ENCODE measurements at places on chromosomes 6 and 20. TPM values are rescaled to one million over a fixed set of nuclear protein-coding genes. Genes with fewer than 3 reads are reported as not detected.
A peak's percentile ranks its signal among the peaks of the same experiment; 100 is the strongest.

Gene PLCB1
- 3.7 TPM for polyA plus RNA-seq

DNA sequence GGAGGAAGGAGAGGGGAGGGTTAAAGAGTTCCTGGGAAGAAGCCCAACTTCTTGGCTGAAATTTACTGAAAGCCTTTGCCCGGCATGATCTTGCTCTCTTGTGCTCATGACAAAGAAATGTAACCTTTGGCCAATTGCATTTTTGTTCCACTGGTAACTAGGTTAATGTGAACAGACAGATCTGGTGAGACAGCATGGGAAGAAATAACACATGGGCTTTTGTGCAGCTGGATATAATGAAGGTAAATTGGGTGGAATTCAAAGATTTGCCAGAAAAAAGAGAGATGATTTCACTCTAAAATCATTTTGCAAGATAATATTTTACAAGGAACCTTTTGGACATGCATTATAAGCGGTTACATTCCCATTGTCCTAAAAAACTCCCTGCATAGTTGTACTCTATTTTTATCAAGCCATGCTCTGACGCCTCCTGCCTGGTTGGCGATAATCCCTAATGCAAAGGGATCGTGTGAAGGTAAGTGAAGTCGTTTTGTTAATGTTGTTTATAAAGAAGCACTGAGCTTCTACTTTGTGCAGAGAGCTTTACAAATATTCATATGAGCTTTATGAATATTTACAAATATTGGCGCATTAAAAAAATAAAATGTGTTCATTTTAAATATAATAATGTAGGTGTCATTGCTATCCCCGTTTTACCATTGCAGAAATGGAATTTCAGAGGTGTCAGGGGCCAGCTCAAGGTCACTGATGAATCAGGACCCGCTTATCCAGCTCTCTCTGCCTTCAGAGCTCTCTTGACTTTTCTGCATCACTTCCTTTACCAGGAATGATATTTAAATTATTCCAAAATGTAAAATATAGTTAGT, 161.3 kb upstream of the AGPAT4 start:
- DNase-seq, result no peak

DNA sequence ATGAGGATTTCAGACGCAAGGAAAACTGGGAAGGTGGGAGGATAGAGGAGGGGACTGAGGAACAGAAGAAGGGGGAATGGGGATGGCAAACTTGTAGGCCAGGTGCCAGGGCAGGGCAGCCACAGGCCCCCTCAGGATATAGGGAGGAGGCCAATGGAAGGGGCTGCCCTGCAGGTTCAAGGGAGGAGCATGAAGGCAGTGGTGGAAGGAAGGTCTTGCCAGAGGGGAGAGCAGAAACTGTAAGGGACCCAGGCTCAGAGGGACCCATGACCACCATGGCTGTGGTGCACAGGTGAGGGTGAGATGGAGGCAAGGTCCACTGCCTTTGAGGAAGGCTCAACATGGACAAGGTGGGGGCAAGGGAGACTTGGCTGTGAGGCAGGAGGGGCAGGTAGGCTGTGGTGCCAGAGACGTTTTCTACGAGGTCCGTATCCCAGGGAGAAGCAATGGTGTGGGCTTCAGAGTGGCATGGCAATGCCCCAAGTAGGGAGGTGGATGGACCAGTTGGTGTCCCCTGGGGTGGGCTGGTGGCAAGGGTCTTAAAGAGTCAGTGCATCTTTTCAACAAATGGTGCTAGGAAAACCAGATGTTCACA, 22.7 kb downstream of the HLA-F start:
- DNase-seq, result no peak

GRCh38 chr6:28277746-28278145, 3.6 kb upstream of the PGBD1 start:
- DNase-seq, result no peak

DNA sequence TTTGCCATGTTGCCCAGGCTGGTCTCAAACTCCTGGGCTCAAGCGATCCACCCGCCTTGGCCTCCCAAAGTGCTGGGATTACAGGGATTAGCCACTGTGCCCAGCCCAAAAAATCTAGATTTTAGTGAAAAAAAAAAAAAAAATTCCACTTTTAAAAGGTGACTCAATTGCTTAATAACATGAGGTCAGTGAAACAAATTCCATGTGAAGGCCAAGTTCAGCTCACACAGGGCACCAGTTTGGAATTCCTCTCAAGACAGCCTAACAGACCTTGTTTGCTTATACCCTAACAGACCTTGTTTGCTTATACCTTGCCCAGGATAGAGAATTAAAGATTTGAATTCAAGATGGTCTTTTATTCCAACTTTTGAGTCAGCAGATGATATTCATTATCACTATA, 5.1 kb downstream of the RRBP1 start:
- no peak for DNase-seq

GRCh38 chr6:28252009-28252975, at the start of gene ZKSCAN4:
Gene ZKSCAN4, minus strand, starts transcription at chr6:28252269. Its CDS starts 289 bp downstream, at chr6:28251980.
- peak; percentile 83 for DNase-seq

- DNase-seq, result no peak
These were observed 12.6 kb downstream of the LRP11 start for GRCh38 chr6:149851461-149852110.

Gene KHDRBS2
- polyA plus RNA-seq, result not detected

GRCh38 chr6:31580807-31581433, 1.3 kb downstream of the LTB start:
- DNase-seq, result peak; percentile 90

DNA sequence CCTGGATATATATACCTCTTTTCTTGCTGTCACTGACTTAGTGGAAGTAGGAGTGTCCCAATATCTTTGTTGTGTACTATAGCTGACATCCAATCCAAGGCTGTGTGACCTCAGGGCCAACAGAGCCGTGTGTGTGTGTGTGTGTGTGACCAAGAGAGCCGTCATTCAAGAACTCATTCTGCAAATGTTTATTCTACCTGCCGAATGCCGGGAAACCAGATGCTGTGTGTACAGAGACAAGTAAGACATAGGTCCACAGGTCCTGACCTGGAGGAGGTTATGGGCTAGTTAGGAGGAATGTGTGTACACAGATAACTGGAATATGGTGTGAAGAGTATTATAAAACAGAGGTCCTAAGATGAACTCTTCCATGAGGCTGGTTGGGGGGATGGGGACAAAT, 190.0 kb downstream of the DHX35 start:
- DNase-seq, result no peak

DNA sequence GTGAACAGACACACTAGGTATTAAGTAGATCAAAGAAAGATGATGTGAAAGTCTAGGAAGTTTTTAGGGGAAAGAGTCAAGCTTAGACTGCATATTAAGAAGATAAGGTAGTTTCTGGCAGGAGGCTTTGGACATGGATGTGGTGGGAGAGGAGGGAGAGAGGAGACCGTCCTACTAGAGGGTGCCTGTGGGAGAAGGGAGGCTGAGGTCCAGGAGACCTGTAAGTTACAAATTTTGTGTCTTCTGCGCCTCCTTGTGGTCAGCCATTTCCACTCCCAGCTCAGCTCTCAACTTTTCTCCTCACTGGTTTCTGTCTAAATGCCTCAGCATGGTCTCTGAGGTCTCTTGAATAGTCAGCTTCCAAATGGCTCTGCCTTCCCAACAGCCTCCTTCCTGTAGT, 193.5 kb downstream of the UNC5CL start:
- DNase-seq, result peak; percentile 57

Gene SLC17A3
- polyA plus RNA-seq, result 8.3 TPM

Gene SEMG1
- polyA plus RNA-seq, result not detected

Gene ENPP5
- polyA plus RNA-seq, result 0.17 TPM

Gene MLIP
- 6.0 TPM for polyA plus RNA-seq

DNA sequence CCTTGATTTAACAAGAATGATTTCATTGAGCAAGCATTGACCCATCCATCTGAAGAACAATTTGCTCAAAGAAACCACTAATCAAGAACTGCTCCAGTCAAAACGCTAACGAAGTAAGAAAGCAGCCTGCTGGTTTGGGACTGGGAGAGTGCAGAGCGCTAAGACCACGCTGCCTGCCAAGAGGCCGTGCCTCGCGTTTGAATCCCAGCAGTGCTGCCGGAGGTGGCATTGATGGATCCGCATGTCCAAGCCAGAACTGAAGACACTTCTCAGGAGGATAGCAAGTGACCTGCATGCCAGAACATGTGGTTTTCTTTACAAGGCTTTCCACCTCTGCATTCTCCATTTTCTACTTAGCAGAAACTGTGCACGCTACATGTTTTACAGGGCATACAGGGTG, 105.2 kb upstream of the FOXC1 start:
- DNase-seq, result no peak

DNA sequence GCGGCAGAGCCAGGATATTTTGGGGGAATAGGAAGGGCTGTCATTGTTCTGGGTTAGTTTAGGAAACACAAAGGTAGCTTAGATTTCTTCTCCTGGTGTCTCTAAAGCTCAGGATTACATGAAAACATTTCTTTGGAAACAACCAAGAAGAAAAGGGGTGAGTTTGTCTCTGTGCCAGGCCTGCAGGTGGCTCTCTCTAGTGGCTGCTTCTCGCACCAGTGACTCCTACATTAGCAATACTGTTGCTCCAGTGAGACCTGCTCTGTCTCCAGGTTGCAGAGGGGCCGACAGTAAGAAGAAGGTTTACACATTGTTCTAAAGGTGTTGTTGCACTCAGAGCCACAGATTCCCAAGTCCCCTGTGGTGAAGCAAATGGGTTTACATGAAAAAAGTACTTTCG, 104.6 kb upstream of the GLP1R start:
- DNase-seq, result no peak

GRCh38 chr6:135782546-135782945, 69.0 kb upstream of the PDE7B start:
- DNase-seq, result no peak

GRCh38 chr6:121351916-121352315, 17.6 kb upstream of the TBC1D32 start:
- DNase-seq, result no peak

Gene SLC52A3
- 0.06 TPM for polyA plus RNA-seq

GRCh38 chr6:170011204-170012036, 260.0 kb downstream of the ERMARD start:
- no peak for DNase-seq

Gene C20orf204
- polyA plus RNA-seq, result 0.07 TPM

DNA sequence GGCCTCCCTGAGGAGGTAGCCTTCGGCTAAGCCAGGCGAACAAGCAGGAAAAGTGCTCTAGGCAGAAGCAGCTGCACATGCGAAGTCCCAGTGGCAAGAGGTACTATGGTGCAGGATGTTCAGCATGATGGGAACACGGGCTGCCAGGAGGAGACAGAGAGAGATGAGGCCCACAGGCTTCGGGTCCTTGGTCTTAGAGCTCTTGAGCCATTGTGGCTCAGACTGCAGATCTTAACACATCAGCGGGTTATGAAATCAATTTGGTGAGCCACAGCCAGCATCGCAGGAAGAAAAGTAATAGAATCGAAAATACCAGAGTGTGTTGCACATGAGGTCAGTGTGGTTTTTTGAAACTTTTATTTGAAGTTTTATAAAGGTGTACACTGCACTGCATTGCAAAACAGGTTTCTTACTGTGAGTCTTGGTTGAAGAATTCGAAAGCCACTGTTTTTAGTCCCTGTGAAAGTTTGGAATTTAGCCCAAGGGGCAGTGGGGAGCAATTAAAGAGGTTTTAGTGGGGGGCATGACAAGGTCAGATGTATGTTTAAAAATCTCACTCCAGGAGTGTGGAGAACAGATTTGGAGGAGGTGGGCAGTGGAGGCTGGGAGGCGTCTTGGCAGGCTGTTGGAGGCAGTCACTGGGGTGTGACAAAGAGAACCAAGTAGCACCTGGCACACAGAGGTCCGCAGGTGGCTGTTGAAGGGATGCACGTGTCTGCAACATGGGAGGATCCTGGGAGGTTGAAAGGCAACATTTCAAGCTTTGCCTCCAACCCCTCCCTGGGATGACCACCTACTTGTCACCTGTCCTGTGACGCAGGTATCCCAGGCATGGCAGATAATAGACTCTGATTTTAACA, 69.3 kb downstream of the EYA2 start:
- DNase-seq, result no peak

DNA sequence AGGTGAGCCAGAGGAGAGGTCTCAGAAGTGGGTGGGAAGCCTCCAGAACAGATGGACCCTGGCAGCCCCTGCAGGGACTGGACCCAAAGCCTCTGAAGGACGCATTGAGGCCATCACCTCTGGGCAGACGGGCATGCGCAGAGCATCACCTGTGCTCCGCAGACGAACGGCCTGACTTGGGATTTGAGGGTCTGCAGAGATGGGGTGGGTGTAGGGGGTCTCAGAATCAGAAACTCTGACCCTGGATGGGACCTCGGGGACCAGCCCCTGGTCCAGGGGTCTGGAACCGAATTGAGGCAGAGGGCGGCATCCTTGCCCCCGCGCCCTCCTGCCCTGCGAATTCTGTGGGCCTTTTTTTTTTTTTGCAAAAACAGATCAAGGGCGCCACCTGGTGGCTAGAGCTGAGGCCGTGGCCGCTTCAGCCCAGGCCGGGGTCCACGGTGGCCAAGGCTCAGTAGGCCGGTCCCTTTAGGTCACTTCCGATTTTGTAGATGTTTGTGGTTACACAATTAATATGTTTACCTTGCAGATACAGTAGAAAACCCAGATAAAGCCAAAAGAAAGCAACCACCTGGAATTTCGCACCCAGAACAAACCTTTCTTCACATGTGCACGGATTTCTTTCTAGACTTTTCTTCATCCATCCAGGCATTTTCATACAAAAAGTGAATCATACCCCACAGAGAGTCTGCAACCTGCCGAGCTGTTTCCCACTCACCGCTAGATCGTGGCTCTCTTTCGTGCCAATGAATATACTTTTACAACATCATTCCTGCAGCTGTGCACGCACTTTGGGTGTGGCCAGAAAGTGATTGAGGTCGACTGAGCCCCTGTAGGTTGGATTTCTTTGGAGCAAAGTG, 25.9 kb downstream of the ZBP1 start:
- DNase-seq, result peak; percentile 79

- no peak for DNase-seq
These were observed 551.5 kb downstream of the NKAIN2 start for GRCh38 chr6:124355146-124355545.

Gene CALHM6
- polyA plus RNA-seq, result 7.3 TPM

Gene SLC17A4
- 4.4 TPM for polyA plus RNA-seq

Gene SLC35B3
- polyA plus RNA-seq, result 12.2 TPM

GRCh38 chr6:142749556-142749955, 195.4 kb downstream of the HIVEP2 start:
- no peak for DNase-seq

Gene SRSF12
- polyA plus RNA-seq, result 0.56 TPM

DNA sequence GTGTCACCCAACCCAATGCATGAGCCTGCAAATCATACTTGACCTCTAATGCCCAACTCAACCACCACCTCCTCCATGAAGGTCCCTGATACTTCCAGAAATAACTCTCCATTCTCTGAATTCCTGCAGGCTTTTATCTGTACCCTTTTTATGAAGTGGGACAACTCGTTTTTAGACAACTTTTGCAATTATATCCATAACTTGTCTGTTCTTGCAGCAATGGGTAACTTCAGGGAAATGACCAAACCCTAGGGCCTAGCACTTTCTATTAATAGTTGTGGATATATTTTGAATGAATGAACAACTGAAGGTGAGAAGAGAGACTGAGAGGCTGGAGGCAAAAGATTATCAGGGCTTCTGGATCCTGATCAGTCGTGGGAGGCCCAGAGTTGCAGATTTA, 236.6 kb upstream of the MOCS1 start:
- DNase-seq, result no peak

Gene PPIL4
- 7.5 TPM for polyA plus RNA-seq

Gene NOL7
- polyA plus RNA-seq, result 34.9 TPM

Gene ERMARD
- 16.1 TPM for polyA plus RNA-seq

- no peak for DNase-seq
These were observed 367.2 kb downstream of the EPM2A start for GRCh38 chr6:145368075-145368474.

Gene RBPJL
- not detected for polyA plus RNA-seq

- no peak for DNase-seq
These were observed 474 bp downstream of the TPX2 start for GRCh38 chr20:31739550-31739977.

Gene SDHAF4
- polyA plus RNA-seq, result 2.7 TPM

Gene EDN1
- polyA plus RNA-seq, result 1.2 TPM

GRCh38 chr20:20657092-20657491, 55.4 kb downstream of the RALGAPA2 start:
- no peak for DNase-seq

All from liver (tissue), 10 donors.